Vagina (tissue), 2 donors: ENCODE measurements at places on chromosomes 1 and 21.

DNA sequence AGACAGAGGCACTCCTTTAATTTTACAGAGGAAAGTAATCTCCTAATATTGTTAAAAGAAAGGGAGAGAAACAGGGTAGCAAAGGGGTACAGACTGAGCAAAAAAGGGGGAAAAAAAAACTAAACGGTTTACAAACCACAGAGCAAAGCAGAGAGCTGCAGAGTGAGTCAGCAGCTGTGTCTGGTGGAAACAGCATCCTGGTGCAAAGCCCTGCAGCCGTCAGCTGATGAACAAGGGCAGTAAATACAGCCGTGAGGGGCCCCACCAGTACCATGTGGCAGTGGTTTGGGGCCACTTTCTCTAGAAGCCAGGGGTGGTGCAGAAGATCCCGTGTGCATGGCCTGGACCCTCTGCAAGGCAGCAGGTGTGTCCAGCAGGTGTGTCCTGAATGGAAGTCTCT is 111.3 kb downstream of the ERG start:
- DNase-seq = no peak

- no peak for DNase-seq
Measured at GRCh38 chr1:184940226-184940625, 34.1 kb downstream of the NIBAN1 start.

DNA sequence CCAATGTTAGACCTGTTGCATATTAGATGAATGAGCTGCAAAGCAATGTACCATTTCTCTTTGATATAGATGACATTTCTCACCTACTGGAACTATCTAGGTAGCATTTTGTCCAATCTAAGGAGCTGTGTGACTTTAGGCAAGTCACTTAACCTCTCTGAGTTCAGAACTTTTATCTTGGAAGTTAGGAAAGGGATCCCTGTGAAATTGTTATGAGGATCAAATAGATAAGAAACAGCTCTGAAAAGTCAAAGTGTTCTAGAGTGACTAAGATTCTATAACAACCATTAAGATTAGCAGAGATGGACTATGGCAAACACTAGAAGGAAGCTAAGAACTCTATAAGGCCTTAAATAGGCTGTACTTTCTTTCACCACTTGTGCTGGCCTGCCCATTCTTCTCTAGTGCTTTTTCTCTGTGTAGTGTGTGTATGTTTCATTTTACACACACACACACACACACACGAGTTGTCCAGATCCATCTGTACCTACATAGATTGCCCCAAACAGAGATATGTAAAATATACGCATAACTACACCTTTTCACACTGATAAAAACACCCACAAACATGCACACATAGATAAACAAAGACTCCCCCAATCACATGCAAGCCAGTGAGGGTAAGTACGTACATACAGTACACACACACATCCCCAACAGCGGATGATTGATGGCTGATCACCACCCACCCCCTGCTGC is 19.4 kb upstream of the LRRN2 start:
- DNase-seq = no peak

GRCh38 chr1:113125517-113125916 is 52.5 kb downstream of the LRIG2 start:
- no peak for DNase-seq

GRCh38 chr21:31566064-31566463 is 93.4 kb upstream of the SOD1 start:
- no peak for DNase-seq

DNA sequence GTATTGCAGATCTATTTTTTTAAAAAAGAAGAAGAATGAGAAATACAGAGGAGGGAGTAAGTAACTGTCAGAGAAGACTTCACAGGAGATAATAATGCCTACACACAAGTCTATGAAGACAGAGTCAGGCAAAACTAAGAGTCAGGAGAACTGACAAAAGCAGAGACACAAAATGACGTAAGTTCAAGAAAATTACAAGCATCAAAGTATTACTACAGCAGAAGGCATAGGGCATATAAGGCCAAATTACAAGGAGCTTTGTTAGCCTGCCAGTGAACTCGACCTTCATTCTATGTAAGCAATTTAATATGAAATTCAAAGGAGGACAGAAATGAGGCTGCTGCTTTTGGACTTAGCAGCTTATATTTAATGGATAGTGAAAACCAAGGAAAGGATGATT is 23.7 kb downstream of the FAF1 start:
- DNase-seq = no peak

DNA sequence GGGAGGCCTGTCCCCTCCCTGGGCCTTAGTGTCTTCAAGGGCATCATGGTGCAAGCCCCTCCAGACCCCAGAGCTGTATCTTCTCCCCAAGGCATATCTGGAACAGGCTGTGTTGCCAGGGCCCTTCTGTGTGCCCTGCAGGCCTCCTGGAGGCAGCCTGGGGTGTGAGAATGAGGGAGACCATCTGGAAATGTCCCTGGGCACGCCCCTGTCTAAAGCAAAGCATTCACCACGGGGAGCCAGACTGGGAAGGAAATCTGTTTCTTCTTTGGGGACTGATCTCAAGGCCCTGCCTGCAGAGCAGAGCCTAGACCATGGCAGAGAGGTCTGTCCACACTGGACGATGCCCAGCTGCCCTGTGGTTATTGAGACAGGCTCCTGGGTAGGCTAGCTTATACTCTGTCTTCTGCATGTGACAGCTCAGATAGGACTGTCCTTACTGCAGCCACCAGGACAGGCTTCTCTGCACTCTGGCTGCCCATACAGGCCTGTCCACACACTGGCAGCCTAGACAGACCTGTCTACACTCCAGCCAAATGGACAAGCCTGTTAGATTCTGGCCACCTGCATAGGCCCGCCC is 24.6 kb downstream of the PODN start:
- no peak for DNase-seq

GRCh38 chr1:177741476-177741875 is 228.4 kb downstream of the SEC16B start:
- DNase-seq = no peak

GRCh38 chr1:3771108-3772026 is 1.2 kb upstream of the SMIM1 start:
- DNase-seq = no peak

- no peak for DNase-seq
Measured at GRCh38 chr1:95733031-95733430, 499.0 kb downstream of the RWDD3 start.

GRCh38 chr1:211511947-211512346 is 20.0 kb upstream of the RD3 start:
- DNase-seq = no peak

DNA sequence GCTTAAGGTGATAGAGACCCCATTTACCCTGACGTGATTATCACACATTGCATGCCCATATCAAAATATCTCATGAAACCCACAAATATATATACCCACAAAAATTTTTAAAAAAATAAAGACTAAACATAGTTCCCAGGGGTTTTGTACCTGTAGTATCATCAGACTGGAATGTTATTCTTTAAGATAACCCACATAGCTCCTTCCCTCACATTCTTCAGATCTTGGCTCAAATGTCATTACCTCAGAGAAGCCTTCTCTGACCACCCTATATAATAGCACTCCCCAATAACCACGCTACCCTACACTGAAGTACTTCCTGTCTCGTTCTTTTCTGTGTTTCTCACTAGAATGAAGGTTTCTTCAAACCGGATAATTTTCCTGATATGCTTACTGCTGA is 138.3 kb upstream of the SNX7 start:
- no peak for DNase-seq

- no peak for DNase-seq
Measured at GRCh38 chr1:183506561-183506960, 34.3 kb downstream of the SMG7 start.

- no peak for DNase-seq
Measured at GRCh38 chr1:63774617-63775417, 1.0 kb downstream of the ROR1 start.

GRCh38 chr21:45032977-45033710 is 41.2 kb upstream of the ADARB1 start:
- DNase-seq = no peak

GRCh38 chr1:154999571-155000410 is 2.8 kb upstream of the ZBTB7B start:
- no peak for DNase-seq

GRCh38 chr1:243791586-243792267 is 58.3 kb downstream of the AKT3 start:
- DNase-seq = no peak

DNA sequence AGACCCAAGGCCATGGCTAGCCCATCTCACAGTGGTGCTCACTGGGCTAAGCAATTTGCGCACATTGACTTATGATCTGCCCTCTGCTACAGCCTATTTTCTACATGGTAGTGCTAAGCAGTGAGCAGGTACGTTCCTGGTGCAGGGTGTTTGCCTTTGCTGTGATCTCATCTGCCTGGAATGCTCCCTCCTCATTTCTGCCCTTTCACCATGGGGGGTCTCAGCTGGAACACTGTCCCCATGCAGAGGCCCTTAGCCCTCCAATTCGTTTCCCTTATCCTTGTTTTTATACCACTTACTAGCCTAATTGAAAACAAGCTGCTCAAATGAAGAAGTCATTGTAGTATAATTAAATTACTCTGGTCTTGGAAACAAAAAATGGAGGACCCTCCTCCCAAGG is 2.0 kb upstream of the B3GALT5 start:
- no peak for DNase-seq

- no peak for DNase-seq
Measured at GRCh38 chr1:162904579-162904978, 43.6 kb upstream of the CCDC190 start.

DNA sequence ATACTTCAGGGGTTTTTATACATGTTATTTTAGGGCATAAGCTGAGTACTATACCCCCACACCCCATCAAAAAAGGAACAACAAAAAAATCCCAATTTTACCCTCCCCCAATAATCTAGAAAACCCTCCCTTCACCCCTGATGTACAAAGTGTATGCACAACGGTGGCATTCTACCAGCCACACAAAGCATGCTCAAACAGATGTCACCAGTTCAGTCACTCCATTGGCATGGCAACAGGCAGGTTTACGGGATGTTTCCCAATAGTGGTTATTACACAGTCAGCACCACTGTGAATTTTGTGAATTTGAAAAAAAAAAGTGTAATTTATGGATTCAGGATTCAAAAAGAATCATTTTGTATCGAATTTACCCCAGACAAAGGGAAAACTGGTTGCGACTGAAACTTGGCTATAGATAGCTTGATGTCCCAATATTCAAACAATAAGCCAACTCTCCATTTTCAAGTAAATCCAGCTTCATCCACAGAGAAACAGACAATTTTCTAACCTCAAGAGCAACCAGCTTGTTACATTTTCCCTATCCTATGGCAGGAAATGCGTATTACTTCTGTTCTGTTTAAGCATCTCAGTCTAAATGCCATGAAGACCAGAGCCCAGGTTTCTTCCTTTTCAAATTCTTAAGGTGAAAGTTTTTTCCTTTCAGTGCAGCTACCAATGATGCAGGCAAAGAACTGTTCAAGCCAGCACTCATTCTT is 34.0 kb upstream of the SLC45A3 start:
- no peak for DNase-seq

- no peak for DNase-seq
Measured at GRCh38 chr1:15649937-15650336, 32.7 kb downstream of the DDI2 start.

DNA sequence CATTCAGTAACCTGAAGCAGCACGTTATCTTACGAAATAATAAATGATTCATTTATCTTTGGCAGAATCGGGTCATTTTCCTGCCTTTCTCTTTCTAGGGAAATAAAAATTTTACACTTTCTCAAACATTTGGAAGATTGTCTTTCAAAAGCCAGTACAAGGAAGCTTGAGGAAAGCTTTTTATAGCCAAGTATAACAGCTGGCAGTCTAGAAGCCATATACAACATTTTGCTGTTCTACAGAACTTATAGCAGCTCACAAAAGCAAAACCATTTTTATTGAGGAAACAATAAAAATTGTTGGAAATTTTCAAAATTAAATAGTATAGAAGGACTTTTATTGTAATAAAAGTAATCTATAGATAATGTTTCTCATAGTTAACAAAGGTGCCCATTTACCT is 448.6 kb downstream of the SMYD3 start:
- DNase-seq = no peak

DNA sequence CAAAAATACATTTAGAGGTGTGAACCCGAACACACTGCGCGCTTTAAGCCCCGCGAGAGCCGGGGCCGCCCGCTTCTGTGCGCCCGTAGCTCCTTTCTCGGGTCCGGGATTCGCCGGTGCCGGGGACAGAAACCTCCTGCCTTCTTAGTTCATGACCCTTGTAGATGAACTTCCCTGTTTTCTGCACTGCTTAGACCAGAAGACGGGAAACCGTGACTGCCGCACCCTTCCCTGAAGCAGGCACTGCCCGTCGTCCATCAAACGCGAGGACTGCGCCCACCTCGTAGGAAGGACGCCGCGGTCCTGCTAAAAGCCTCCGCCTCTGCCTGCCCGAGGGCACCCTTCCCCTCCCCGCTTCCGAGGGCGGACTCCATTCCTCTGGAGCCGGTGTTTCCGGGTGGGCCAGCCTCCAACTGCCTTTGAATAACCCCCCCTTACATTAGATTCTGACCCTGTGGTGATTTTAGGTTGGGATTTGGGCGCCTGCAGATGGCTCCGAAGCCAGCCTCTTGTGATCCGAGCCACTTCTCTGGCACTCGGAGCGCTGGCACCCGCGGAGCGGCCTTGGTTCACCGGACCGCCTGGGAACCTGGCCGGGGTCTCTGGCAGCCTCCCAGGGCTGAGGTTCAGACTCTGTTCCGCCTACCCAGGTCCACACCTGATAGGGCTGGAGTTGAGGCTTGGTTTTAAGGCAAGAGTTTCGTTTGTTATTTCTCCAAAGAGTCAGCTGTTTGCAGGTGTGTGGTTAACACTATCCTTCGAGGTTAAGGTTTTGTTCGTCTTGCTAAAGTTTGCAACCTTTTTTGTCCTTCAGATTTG is 1.2 kb upstream of the PTTG1IP start:
- no peak for DNase-seq

GRCh38 chr1:199307496-199308264 is 668.8 kb downstream of the PTPRC start:
- no peak for DNase-seq
